ENCODE measurements at places on chromosomes 3 and 15.

DNA sequence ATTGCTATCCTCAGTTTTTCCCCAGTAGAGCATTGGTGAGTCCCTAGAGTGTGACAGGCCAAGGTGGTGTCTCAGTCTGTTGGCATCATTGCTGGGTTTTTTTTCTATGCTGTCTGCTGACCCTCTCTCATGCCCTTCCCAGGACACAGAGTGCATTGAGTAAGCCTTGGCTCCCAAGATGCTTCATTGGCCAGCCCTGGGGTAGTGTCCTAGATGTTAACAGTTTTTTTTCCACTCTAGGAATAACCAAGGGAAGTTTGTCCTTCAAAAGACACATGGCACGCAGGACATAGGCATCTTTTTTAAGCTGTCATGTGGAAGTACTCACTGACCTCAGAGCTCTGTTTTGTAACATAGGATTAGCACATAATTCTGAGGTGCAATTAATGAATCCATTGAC lies 19.5 kb downstream of the ADAMTSL3 start:
- DNase-seq: no peak

- no peak for DNase-seq
Observed at GRCh38 chr3:141740349-141740748, 2.3 kb downstream of the RNF7 start.

GRCh38 chr3:45964139-45964538 lies 20.9 kb downstream of the CXCR6 start:
- no peak for DNase-seq

- DNase-seq: no peak
Observed at GRCh38 chr15:66651198-66651597, 50.8 kb upstream of the SMAD6 start.

- no peak for DNase-seq
Observed at GRCh38 chr3:174862101-174862500, 3.0 kb downstream of the NAALADL2 start.

GRCh38 chr3:71695000-71695482 lies 30.2 kb downstream of the EIF4E3 start:
- no peak for DNase-seq

DNA sequence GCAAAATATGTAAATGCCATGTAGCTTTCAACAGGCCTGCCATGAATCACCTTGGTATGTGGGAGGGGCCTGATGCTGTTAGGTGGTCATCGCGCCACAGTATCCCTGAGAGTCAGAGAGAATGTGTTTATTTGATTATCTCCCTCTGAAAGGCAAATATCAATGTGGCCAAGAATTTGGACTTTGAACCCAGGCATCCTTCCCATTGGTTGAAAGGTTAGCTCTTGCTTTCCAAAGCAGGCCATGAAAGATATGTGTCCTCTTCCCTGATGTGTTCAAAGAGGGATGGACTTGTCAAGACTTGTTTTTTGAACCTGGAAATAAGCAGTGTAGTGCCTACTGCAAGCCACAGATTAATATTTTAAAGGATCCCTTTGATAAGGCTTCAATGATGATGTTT lies 36.7 kb downstream of the SRP14 start:
- no peak for DNase-seq

GRCh38 chr15:57867970-57868798 lies 161.7 kb downstream of the POLR2M start:
- no peak for DNase-seq

DNA sequence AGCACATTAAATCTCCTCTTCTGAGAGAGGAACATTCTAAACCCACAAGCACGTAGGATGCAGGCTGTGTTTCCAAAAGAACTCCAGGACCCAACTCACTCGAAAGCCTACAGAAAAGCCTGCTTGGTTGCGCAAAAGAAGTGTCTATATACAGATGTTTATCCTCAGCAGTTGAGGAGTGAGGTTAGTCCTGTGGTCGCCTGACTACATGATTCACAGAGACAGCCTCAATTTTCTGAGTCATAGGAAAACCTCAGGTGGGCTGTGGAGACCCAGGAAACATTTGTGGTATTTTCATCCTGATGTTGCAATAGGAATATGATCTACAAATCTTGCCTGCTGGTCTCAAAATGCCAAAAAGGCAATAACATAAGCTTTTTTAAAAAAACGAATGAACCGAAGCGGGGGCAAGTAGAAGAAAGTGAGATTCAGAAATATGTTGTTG lies 183.8 kb upstream of the THRB start:
- no peak for DNase-seq

DNA sequence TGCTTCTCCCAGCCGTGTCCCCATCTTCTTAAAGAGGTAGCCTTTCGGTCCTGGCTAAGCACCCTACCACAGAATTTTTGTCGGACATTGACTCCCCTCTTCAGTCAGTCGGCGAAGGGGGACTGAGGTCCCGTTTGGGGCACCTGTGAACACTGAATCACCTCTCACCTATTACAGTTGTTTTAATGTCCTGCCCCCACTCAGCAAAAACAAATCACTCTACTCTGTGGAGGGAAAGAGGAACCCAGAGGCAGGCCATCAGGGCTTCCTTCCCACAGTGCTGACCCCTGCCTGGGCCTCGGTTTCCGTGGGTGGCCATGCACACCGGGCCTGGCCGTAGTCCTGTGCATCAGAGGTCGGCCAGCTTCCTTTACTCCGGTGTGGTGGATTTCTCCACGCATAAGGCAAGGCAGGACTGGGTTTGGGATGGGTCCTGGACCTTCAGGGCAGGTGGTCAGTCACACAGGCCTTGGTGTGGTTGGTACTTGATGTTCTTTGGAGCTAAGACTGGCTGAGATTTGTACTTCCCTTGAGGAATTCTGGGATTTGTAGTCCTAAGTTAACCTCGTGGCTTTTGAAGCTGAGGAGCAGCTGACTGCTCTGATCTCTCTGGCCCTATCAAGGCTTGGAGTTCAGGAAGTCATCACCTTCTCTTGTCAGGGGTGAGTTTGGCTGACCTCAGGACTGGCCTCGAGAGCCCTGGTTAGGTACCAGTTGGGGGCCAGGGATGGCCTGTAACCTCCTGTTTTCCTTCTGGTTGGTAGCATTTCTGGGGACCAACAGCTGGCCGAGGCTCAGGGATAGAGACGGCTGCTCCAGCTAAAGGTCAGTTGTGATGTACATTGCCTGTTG lies 627 bp upstream of the FAM131A start:
- no peak for DNase-seq

All from stimulated activated CD8-positive, alpha-beta memory T cell treated with anti-CD3 and anti-CD28 coated beads, Interleukin-7, amount 100 ng/mL, for 1 hour (primary cell).